ENCODE measurements at places on chromosomes 1 and 21.

DNA sequence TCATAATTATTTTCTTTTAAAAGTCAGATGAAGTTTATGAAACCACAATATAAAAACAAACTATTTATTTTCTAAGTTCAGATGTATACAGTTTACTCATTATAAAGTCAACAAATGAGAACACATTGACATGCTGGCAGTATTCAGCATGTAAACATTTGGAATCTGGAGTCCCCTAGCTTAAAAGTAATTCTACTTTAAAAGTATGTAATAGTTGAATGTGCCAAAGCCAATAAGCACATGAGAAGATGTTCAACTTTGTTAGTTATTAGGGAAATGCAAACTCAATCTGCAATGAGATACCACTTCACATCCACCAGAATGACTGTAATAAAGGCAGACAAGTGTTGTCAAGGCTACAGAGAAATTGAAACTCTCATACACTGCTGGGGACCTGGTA lies 96.6 kb downstream of the RYR2 start:
- DNase-seq: no peak

GRCh38 chr1:71424536-71424935 lies 343.7 kb upstream of the ZRANB2 start:
- DNase-seq: no peak

- no peak for DNase-seq
Measured at GRCh38 chr21:42455196-42455595, 40.8 kb downstream of the RSPH1 start.

- DNase-seq: no peak
Measured at GRCh38 chr1:34188985-34189384, 12.3 kb downstream of the C1orf94 start.

- no peak for DNase-seq
Measured at GRCh38 chr21:14523234-14523633, 22.9 kb downstream of the SAMSN1 start.

DNA sequence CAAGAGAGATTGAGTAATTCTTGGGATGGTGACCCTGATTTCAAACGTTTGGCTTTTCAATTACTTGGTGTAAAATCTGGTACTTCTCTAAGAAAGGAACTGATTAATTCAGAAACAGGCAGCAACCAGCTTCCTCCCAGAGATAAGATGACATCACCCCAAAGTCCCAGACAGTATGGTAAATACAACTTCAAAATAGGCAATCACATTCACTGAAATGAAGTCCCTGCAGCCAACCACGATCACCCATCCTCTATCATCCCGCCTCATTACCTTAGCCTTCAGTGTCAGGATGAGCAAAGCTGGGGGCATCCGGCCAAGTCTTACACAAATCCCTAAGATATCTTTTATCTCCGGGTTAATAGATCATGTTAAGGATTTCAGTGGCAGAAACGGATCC lies 26.4 kb upstream of the RUNX1 start:
- peak; percentile 14 for DNase-seq

DNA sequence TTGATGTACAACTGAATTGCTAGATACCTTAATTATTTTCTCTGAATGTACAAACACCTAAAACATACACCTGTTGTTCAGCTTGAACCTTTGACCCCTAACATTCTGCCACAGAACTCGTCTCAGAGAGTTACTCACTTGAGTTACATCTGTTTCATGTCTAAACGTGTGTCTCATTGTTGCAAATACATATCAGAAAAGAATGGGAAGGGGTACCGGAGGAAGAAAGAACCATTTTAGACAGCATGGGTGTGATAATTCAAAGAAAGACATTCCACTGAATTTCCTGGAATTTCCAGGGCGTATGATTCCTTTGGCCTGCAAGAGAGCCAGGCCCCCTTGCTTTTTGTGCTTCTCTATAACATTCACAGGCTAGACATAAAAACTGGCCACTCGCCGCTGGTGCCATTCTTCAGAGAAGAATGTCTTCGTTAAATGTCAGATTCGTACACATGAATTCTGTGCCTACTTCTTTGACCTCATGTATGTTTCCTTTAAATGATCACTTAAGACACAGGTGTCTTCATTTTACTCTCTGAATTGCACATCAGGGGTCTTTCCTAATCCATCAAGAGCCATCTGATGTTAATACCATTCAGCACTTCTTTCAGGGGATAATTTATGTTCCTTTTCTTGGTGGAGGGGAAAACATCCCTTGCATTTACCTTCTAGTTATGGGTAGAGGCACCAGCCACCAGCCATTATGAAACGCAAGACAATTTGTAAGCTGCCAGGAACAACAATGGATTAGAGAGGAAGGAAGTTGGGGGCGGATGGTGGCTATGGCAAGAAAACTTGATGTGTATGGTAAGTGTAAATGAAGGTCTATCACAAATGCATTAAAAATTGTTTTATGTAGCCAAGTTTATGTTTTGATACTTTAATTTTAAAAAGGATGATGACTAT lies 12.7 kb downstream of the ATF3 start:
- DNase-seq: peak; percentile 60

DNA sequence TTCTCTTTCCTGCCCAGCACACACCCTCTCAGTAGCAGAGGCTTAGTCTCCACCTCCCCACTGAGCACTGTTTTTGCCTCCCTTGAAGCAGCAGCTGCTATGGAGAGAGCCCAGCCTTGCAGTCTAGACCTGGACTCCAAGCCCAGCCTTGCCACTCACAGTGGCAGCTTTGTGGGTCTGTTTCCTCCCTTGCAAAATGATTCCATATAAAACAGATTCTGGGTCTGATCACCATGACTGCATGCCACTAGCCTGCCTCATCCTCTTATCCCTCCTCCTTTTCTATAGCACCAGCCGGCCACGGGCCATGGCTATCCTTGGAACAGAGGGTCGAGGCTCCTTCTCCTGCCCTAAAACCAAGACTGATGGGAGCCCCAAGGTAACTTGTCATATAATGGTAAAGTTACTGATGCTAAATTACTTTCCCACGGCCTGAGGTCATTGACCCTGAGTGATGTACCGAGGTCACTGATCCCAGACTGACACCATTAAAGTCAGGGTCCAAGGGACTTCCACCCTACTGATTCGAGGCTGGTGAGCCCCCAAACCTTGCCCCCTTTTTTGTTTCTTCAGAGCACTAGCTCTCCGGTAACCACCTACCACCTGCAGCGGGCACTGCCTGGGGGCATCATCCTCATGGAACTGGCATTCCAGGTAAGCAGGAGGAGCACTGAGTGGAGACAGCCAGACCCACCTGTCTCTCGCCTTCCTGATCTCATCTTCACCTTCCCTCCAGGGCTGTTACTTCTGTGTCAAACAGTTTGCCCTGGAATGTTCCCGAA lies 7.9 kb downstream of the HYI start:
- DNase-seq: no peak

- DNase-seq: peak; percentile 35
Measured at GRCh38 chr1:90925928-90926869, 95.6 kb downstream of the ZNF644 start.

GRCh38 chr21:15061279-15061678 lies 3.5 kb downstream of the NRIP1 start:
- no peak for DNase-seq

GRCh38 chr1:236494586-236495466 lies 29.0 kb upstream of the LGALS8 start:
- no peak for DNase-seq

DNA sequence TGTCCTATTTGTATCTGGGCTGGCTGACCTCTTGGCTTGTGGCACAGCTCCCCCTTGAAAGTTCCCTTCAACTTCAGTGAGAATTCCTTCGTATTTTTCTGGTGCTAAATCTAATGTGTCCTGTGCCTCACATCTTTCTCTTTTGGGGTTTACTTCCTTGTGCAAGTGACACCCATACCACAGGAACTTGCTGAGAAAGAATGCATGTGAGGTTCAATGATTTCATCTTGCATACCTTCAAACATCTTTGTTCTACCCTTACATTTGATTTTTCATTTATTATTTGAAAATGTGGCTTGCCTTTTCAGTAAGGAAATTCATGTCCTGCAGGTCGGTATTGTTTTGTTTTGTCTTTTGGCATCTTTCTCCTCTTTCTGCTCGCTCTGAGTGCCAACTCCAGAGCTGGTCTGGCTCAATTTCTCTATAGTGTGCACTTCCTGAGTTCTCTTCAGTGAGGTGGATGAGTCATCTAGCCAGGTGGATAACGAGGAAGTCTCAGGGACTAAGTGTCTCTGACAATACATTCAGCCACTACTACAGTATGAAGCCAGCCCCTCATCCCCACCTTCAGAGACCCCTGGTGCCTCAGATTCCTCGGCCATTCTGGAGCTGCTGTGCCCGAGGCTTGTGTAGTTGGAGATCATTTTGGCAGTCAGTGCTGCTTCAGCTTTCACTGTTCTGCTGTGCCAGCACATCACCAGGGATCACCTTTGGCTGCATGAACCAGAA lies 59.5 kb downstream of the RIPK4 start:
- peak; percentile 92 for DNase-seq

GRCh38 chr1:59699227-59699847 lies 115.4 kb upstream of the HOOK1 start:
- DNase-seq: peak; percentile 78

GRCh38 chr1:1563688-1564087 lies 11.0 kb downstream of the SSU72 start:
- no peak for DNase-seq

DNA sequence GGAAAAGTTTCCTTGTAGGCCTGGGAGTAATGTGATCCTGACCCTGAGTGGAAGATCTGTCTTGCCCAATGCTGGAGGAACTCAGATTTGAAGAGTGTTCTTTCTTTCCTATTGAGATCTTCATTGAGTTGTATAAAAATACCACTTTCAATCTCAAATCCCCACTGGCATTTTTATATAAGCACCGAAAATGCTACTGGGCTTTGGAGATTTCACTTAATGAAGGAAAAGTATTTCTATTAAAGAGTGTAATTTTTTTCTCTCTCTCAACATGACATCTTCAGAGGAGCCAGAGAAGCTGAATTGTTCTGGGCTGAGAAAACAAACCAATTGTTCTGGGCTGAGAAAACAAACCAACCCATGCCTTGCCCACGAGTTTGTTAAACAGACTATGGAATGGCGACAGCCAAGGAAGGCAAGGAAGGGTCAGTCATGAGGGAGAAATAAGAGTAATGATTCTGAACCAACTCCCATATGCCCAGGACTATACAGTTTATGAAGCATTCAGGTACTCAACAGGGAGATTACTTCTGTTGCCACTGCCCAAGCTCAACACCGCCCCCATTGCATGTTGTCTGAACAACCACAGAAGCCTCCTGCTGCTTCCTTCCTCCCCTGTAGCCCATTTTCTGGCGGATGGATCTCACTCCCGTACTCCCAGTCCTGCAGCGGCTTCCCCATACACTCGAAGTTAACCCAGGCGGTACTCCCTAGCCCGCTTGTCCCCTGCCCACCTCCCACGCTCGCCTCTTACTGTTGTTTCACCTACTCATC lies 103.2 kb downstream of the BEND5 start:
- peak; percentile 61 for DNase-seq

GRCh38 chr1:91894036-91894761 lies 8.2 kb upstream of the TGFBR3 start:
- no peak for DNase-seq

DNA sequence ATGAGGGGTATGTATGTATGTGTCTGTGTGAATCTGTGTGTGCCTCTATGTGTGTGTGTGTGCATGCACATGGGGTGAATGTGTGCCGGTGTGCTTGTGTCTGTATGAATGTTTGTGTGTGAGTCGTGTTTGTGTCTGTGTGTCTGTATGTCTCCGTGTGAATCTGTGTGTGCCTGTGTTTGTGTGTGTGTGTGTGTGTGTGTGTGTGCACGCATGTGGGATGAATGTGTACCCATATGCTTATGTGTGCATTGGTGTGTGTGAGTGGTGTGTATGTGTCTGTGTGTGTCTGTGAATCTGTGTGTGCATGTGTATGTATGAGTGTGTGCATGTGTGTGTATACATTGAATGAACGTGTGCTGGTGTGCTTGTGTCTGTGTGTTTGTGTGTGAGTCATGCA lies 88.9 kb downstream of the MATN1 start:
- no peak for DNase-seq

GRCh38 chr1:39737546-39738169 lies 1.0 kb upstream of the PPIE start:
- DNase-seq: no peak

GRCh38 chr1:1123581-1124507 lies 8.0 kb upstream of the C1orf159 start:
- no peak for DNase-seq

DNA sequence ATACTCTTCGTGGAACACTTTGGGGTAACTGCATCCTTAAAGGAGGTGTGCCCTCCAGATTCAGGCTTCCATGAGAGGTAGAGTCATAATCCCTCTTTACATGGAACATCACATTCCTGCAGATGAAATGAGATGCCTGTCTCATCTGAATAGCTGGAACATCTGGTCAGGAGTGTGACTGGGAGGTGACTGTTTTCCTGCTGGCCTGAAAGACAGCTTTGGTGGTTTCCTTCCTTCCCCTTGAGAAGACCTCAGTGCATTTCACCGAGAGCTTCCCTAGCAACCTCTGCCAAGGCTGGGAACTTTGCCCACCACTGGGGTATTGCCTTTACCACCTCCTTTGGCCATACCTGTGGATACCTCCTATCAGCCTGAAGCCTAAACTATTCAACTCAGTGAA lies 46.7 kb upstream of the GUCA2A start:
- DNase-seq: no peak

DNA sequence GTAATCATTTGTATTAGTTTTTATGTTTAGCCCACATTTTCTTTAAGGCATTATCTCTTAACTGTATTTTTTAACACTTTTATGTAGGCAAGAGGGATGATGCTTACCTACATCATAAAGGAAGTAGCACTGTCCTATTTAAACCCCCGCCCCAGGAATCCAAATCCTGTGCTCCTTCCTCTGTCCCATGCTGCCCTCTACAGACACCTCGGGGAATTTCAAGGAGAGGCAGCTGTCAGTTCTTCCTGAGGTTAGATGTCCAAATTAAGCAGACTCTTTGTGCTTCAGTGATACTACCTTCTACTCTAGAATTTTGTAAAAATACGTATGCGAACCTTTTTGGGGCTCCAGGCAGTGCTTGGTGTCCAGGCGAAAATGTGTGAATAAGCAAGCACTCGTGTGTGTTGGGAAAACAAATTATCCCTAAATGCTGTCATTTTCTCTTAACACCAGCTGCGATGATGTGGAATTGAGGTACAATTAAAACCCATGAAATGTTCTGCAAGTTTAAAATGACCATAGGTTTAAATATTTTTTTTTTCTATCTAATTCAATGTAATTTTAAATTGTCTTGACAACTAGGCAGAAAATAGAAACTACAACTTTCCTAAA lies 19.2 kb downstream of the CRCT1 start:
- DNase-seq: peak; percentile 68

- DNase-seq: peak; percentile 79
Measured at GRCh38 chr1:181021811-181022434, 747 bp downstream of the STX6 start.

- no peak for DNase-seq
Measured at GRCh38 chr21:25717491-25718147, 17.1 kb downstream of the ATP5PF start.

- DNase-seq: peak; percentile 68
Measured at GRCh38 chr1:25922971-25923552, 16.8 kb upstream of the STMN1 start.

GRCh38 chr1:26079178-26079563 lies 11.7 kb upstream of the TRIM63 start:
- no peak for DNase-seq

- no peak for DNase-seq
Measured at GRCh38 chr1:241608379-241609033, 31.7 kb downstream of the CHML start.

All from DMS53 (cell line).